A172 (cell line): ENCODE measurements at places on chromosomes 1 and 21. TPM values are rescaled to one million over a fixed set of nuclear protein-coding genes. Genes with fewer than 3 reads are reported as not detected.

Gene RCSD1
- 0.29 and 0.36 TPM in 2 replicates for total RNA-seq

Gene NIBAN1
- 25.9 and 34.5 TPM in 2 replicates for total RNA-seq

Gene FTCD
- total RNA-seq, result 0.45 TPM in 1 of 2 replicates, not detected in the other

Gene SH2D1B
- 0.03 and 0.05 TPM in 2 replicates for total RNA-seq

Gene GDAP2
- 24.1 and 25.3 TPM in 2 replicates for total RNA-seq

Gene SPRR2B
- not detected in 2 replicates for total RNA-seq

Gene C1orf87
- total RNA-seq, result not detected in 2 replicates

Gene C2CD4D
- not detected in 2 replicates for total RNA-seq

Gene PALMD
- 0.69 and 0.88 TPM in 2 replicates for total RNA-seq

Gene A3GALT2
- total RNA-seq, result not detected in 2 replicates
